ENCODE measurements at places on chromosomes 5 and 9.

DNA sequence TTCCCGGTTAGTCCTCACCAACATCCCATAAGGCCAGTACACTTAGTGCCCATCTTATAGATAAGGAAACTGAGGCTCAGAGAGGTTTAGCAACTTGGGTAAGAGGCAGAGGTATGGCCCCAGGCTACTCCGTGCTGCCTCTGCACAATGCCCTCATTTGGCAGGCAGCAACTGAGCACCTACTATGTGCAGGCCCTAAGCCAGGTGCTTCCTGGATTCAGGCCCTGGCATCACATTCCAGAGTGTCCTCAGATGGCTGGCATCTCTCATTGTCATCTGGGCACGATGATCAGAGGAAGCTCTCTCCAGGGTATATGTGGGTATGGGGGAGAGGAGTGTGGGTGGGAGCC lies 53.8 kb upstream of the PSD2 start:
- no peak for DNase-seq

- peak; percentile 85 for DNase-seq
Observed at GRCh38 chr9:93450945-93451815, at the start of gene FAM120A. FAM120A (plus strand) TSS chr9:93451685; CDS start chr9:93451916, 231 bp downstream.

DNA sequence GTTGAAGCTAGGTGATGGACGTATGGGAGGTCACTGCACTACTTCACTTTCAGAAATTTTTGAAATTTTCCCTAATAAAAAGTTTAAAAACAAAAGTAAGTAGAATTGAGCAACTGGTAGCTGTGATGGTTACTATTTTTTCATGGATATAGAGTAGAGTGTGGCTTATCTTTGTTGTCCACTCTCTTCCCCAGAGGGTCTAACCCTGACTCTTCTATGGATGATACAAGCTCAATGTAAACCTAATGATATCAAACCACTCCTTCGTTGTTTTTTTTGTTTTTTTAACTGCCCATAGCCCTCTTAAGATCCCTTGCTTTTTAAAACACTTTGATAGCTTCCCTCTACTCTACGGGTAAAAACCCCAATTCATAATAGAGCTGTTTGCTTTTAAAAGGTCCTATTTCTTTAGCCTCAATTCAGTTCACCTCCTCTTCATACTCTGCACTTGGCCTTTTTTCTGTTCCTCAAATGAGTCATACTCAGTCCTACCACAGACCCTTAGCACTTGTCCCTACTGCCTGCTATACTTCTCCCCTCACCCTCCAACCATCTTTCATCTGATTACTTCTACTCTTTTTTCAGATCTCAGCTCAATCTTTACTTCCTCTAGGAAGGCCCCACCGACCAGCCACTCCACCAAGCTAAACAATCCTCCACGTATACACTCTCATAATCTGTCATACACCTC lies 2.6 kb downstream of the HDAC3 start:
- DNase-seq = peak; percentile 60

- DNase-seq = no peak
Observed at GRCh38 chr5:177334781-177335700, 16.4 kb downstream of the LMAN2 start.
